ENCODE measurements at places on chromosomes 13 and 19.

GRCh38 chr13:100434010-100434763 is 154.4 kb downstream of the GGACT start:
- peak; percentile 58 for DNase-seq

GRCh38 chr13:36981156-36981743 is 17.9 kb downstream of the ALG5 start:
- DNase-seq, result no peak

- no peak for DNase-seq
These were observed 71.5 kb downstream of the RUBCNL start for GRCh38 chr13:46315491-46316075.

DNA sequence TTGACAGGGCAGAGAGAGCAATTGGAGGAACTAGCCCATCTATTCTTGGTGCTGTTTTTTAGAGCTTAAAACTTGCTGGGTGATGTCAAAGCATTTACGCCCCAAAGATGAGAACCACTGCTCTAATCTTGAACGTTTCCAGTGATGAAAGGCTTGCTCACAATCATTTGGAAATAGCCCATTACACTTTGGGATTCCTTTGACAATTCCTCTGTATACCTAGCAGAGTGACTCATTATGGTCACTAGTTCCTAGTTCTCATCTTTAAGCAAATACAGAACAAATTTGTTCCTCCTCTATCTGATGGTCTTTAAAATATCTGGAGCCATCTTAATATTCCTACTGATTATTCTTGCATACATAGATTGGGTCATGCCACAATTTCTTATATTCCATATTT is 112.3 kb downstream of the GPC6 start:
- no peak for DNase-seq

DNA sequence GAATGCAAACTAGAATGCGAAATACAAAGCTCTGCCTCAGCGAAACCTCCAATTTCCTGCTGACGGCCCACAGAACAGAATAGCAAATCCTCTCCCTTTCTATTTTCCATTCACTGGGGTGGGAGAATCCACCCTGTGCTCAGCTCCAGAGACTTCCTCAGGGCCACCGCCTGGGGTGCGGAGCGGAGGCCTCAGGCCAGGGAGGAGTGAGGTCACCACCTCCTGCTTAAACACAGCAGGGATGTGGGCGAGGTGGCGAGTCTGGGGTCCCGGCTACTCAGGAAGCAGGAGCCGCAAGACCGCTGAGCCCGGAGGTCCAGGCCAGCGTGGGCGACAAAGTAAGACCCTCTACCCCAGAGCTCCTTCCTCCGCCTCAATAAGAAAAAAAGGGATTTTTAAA is 666 bp upstream of the ZNF320 start:
- DNase-seq, result no peak

DNA sequence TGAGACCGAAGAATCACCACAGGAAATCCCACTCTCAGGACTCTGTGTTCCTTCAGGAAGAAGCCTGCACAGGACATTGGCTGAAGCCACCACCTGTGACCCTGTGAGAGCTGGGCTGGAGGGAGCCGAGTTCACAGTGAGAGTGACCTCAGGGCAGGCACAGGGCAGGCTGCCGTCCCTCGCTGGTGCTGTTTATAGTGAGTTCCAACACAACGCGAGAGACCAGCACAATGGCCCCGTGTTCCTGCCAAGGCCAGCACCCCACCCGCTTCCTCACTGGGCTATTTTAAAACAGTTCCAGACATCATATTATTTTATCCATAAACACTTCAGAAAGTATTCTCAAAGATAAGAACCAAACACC is 18.4 kb upstream of the GAS6 start:
- no peak for DNase-seq

GRCh38 chr13:24127116-24127631 is 33.3 kb upstream of the SPATA13 start:
- no peak for DNase-seq

- DNase-seq, result no peak
These were observed 700.0 kb downstream of the SLITRK6 start for GRCh38 chr13:85099245-85099644.

- no peak for DNase-seq
These were observed 60.2 kb downstream of the ESD start for GRCh38 chr13:46736541-46737310.

GRCh38 chr19:54478677-54479266 is 5.7 kb upstream of the CDC42EP5 start:
- DNase-seq, result no peak

DNA sequence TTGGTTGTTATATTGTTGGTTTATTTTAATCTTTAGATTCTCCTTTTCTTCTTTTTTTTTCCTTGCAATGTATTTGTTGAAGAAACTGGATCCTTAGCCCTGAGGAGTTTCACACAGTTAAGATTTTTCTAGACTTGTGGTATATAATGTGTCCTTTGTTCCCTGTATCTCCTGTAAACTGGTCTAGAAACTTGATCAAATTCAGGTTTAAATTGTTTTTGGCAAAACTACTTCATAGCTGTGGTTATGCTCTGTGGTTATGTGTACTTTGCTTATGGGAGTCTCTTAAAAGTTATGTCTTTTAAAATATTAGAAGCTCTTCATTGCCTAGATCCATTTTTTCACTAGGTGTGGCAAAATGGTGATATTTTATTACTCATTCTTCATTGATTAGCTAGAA is 3.7 kb upstream of the MTRF1 start:
- DNase-seq, result no peak

- DNase-seq, result no peak
These were observed 23.0 kb upstream of the LAMP1 start for GRCh38 chr13:113273851-113274590.

DNA sequence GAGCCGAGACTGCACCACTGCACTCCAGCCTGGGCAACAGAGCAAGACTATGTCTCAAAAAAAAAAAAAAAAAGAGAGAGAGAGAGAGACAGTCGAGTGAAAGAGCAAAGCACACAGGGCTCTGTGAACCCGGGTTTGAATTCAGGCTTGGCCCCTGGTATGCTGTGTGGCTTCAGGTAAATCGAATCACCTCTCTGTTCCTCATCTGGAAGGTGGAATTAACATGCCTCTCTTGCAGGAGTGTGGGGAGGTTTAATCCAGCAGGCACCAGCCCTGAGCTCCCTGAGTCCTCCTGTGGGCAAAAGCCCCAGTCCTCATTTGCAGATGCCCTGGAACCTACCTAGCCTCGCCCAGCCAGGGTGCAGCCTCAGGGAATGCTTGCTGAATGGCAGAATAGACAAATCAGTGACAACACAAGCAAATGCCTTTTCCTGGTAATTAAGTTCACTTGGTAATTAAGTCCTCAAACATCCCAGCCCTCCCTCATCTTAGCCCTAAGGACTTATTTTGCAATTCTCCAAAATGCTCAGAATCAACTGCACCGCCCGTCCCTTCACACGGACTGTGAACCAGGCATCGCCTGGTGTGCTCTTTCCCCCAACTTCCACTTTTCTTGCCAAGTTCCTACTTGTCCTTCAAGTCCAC is 4.6 kb upstream of the ZNRF4 start:
- DNase-seq, result no peak

DNA sequence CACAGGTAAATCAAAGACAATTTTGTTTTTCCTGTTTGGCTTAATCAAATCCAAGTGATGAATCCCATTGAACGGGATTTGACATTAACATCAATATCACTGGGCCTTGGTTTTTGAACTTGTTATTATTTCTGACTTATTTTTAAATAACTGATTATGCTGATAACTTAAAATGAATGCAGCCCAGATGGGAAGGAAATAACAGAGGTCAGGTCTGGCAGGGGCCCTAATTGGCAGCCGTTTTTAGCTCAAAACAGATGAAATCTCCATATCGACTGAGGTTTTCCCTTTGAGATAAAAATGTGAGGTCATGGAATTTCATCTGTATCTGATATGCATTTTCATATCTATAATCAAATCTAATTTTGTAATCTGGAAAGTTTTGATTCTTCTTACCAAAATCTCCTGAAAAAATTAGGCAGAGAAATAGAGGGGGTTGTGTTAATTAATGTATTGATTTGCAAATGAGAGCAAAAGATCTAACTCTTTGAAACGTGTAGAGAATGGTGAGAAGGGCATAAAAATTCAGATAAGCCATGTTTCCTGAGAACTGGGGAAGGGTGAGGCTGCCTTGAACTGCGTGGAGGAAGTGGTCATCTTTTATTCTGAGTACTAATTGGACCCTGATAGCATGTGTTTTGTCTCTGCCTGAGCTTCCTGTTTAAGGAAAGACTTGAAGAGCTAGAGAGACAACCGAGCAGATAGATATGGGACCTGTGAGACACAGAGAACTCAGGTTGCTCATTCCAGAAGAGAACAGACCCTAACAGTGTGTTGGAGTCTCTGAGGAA is 98.2 kb upstream of the C1QTNF9B start:
- DNase-seq, result no peak

DNA sequence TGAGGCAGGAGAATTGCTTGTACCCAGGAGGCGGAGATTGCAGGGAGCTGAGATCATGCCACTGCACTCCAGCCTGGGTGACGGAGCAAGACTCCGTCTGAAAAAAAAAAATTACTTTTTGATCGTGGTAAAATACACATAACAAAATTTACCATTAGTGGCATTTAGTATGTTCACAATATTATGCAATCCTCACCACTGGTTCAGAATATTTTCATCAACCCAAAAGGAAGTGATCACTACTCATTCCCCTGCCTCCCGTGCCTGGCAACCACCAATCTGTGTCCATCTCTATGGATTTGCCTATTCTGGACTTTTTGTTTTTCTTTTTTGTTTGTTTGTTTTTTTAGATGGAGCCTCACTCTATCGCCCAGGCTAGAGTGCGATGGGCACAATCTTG is 1.2 kb upstream of the PALM3 start:
- no peak for DNase-seq

DNA sequence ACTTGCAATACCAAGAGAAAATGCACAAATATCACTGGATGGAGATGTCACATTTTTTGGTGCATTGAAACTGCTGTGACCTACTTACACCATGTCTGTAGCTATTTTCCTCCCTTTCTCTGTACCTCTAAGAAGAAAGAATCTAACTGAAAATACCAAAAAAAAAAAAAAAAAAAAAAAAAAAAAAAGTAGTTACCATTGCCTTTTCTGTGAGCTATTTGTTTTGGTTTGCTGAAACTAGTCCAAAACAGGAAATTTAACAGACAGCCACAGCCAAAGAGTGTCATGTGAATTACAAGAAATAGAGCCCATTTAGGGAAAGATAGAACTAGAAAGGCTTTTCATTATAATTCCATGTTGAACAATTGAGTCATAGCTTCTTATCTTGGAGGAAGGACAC is 37.3 kb downstream of the TNFSF13B start:
- DNase-seq, result no peak

- DNase-seq, result no peak
These were observed 27.5 kb upstream of the NCCRP1 start for GRCh38 chr19:39169143-39169810.

GRCh38 chr13:43961909-43962308 is 82.2 kb downstream of the LACC1 start:
- DNase-seq, result no peak

- no peak for DNase-seq
These were observed 2.5 kb downstream of the HDGFL2 start for GRCh38 chr19:4474514-4475022.

GRCh38 chr19:41206926-41207750 is 11.9 kb upstream of the AXL start:
- no peak for DNase-seq

- DNase-seq, result no peak
These were observed 118.5 kb downstream of the ATP8A2 start for GRCh38 chr13:25490236-25490635.

DNA sequence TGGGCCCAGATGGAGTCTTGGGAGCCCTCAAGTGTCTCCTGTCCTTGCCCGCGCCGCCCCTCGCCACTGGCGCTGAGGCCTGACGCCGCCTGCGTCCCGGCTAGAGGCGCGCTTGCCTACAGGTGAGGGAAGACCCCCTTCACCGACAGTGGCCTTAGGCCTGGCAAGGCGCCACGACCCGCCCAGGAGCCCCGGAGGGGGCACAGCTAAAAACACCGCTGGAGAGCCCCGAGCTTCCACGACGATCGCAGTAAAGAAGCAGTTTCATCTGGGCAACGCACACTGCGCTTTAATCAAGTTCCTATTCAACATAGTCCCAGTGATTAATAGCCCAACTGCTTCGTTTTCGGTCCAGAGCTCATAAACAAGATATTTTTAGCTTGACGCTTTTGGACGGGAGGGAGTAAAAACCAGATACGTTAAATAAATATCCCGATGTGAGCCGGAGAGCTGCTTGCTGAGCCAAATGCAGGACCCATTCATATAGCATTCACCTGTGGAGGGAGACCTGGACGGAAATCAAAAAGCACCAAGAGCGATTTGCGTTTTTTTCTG is 1.5 kb upstream of the CEBPA start:
- DNase-seq, result no peak

DNA sequence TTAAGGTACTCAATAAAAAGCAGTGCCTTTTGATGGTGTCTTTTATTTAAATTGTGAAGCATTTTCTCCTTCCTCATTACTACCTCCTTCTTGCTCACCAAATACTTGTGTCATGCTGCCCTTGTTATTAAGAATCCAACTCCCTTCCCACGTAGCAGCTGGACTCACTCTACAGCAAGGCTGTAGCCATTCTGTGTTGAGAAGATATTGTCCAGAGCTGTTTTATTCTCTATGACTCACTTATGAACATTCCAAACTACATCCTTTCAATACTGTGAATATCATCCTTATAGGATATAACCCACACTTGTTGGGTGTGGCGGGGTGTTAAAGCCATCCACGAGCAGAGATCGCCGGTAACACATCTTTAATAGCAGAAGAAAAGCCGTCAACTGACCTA is 1671.5 kb upstream of the SLC10A2 start:
- DNase-seq, result no peak

DNA sequence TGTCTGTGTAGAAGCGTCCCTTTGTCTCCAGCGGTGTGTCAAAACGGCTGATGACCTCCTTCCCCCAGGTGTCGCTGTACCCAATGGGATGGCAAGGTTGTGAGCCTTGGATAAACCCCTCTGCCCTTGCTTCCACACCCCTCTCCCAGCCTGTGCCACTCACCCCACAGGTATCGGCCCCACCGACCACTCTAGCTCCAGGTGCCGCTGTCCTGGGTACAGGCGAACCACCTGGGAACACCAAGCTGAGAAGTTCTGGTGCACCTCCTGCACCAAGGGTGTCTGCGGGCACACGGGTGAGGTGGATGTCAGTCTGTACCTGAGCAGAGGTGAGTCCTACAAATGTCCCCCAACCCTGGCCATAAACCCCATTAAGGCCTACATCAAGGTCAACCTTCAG is 16.6 kb downstream of the MAN2B1 start:
- no peak for DNase-seq

- no peak for DNase-seq
These were observed 1.2 kb downstream of the CNN2 start for GRCh38 chr19:1027650-1028061.

- DNase-seq, result no peak
These were observed 33.0 kb downstream of the DPRX start for GRCh38 chr19:53664760-53665159.

- no peak for DNase-seq
These were observed 15.3 kb downstream of the PIN1 start for GRCh38 chr19:9850235-9850959.

- no peak for DNase-seq
These were observed 3.9 kb downstream of the RBM26 start for GRCh38 chr13:79402074-79402635.

GRCh38 chr13:48334534-48335127 is 31.1 kb downstream of the RB1 start:
- peak; percentile 26 for DNase-seq
